ENCODE measurements at places on chromosomes 6 and 20.
A peak's percentile ranks its signal among the peaks of the same experiment; 100 is the strongest.

GRCh38 chr6:116351101-116351500 is 19.6 kb upstream of the DSE start:
- no peak for DNase-seq

DNA sequence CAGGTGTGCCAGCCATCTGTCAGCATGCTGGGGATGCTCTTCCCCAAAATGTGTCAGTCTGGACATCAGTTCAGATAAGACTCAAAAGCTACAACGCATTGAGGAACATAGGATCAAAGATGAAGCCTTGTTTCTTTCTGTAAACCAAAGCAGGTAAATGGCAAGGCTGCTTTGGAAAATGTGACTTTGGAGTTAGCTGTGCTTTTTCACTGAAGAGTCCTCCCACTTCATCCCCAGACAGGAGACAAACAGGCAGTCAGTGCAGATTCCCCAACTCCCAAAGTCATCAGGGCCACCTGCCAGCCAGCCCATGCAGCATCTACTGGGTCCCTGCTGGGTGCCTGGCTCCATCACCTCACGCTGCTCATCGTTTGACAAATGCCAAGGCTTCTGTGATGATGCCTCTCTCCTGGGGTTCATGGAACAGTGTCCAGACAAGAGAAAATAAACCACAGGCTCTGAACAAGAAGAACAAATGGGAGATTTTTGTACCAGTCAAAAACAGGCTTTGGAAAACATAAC is 205.0 kb upstream of the BTBD3 start:
- no peak for DNase-seq

DNA sequence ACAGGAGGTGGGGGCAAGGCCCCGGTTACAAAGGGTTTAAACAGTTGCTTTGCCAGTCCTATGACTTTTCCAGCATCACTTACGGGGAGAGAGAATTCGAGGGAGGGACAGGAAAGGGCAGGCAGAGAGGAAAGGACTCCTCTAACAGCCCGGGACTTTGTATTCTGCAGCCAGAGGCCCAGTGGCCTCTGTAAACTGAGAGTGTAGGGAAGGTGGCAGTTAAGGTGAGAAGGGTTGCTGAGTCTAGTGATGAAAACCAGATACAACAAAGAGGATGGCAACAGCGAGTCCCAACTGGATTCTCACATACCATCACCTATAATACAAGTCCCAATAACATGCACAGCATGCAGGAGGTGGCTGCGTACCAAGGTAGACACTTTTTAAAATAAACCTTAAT is 13.5 kb downstream of the PLAGL2 start:
- no peak for DNase-seq

- DNase-seq, result no peak
These were observed 33.8 kb upstream of the MRPS10 start for GRCh38 chr6:42251500-42251899.

DNA sequence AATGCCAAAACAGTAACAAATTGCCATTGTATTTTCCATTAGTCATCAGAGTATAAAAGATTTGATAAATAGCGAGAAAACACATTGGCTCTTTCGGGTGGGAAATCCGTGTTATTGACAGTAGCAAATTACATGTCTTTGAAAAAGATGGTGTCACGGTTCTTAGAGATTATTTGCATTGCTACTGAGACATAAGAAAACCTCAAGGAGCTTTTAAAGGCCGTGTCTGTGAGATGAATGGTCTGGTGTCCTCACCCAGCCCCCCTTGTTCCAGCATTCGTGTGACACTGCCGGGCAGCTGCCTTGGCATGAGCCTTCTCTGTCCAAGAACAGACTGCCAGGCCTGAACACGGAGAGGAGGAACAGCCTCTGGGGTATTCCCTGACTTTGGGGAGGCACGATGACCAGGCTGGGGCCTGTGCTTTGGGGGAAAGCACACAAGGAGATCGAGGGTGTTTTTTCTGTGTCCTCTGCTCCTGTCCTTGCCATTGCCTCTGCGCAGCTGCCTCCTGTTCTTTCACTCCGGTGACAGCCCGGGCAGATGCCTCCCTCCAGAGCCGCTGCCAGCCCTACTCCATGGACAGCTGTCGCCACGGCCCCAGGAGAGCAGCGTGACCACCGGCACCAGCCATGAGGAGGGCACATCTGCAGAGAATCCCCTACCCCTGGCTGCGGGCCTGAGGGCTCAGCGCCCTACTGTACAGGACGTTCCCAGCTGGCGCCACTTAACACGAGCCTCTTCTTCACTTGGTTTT is 167.7 kb upstream of the CDYL start:
- DNase-seq, result no peak

DNA sequence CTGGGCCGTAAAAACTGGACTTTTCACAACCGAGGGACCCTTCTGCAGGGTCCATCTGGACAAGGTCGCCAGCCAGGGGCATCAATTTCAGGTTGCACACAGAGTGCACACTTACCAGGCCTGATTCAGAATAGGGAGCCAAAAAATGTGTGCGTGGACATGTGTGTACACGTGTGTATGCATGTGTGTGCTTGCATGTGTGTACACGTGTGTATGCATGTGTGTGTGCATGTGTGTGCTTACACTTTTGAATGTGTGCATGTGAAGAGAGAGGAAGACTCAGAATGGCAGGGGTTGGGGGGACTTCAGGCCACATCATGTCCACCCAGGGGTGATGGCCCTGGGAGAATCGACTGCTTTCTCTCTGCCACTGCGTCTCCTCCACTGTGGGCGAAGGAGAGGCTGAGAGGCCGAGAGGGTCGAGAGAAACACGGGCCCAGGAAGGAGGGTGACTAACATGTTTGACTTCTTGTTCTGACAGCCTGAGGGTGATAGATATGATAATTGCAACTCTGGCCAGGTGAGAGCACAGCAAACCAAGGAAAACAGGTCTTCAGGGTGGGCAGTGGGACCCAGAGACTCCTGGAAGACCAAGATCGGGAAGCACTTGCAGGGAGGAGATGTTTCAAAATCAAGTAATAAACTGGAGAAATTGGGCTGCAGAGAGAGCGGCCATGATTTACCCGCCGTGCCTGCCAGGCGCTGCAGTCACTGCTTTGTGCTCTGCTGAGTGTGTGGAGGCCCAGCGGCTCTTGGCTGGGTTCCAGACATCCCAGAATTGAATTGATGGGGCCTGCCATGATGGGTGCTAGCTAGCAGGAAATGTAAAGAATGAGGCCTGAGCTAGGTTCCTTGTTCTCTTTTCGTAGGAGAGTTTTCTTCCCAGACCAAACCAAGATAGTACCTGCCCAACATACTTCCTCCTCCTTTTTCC is 310.8 kb downstream of the QKI start:
- no peak for DNase-seq

- DNase-seq, result no peak
These were observed 36.4 kb upstream of the SAMD3 start for GRCh38 chr6:130259140-130259539.

DNA sequence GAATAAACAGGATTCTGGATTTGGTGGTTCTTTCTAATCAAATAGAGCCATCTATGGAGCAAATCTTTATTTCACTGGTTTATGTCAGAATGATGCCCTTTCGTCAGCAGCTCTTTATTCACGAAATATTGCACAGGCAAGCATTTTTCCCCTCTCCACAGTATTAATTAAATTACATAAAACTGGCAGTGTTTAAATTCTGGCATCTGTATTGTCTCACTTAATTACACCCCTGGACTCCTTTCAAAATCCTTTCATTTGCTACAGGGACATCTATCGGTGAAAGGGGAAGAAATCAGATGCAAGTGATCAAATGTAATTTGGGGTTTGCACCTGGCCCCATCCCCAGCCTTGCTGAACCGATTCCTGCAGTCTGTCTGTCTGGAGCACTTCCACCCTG is 801.9 kb downstream of the QKI start:
- no peak for DNase-seq

DNA sequence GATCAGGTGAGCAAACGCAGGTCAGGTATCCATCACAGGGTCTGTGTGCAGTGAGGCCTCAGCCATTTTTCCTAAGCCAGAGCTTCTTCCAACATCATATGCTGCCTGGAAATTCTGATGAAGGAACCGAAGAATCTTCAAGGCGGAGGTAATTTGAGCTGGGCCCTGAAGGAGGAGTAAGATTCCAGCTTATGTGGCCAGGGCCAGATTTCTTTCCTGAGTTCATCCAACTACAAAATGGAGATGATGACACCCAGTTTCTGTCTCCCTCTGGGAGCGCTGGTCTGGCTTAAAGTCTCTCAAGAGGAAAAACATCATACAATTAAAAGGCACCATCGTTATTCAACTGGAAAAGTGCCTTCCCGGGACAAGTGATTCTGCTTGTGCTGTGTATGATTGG is 6.9 kb upstream of the MANBAL start:
- DNase-seq, result peak; percentile 89

- no peak for DNase-seq
These were observed 485.8 kb upstream of the SOX4 start for GRCh38 chr6:21107796-21108195.

- no peak for DNase-seq
These were observed 27.8 kb downstream of the STAU1 start for GRCh38 chr20:49160057-49160929.

DNA sequence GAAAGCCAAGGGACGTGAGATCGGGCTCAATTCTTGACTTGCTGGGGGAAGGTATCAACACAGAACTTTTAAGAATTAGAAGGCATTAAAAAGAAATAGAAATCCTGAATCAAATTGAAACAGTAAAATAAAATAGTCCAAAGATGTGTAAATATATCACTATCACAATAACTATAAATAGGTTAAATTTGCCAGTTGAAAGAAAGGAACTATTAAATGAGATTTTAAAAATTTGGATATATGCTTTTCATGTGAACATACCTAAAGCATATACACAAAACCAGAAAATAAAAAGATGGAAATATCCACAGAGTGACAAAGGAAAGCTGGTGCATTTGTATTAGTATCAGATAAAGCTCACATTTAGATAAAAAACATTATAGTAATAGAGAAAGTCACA is 152.4 kb upstream of the ESR1 start:
- DNase-seq, result no peak

DNA sequence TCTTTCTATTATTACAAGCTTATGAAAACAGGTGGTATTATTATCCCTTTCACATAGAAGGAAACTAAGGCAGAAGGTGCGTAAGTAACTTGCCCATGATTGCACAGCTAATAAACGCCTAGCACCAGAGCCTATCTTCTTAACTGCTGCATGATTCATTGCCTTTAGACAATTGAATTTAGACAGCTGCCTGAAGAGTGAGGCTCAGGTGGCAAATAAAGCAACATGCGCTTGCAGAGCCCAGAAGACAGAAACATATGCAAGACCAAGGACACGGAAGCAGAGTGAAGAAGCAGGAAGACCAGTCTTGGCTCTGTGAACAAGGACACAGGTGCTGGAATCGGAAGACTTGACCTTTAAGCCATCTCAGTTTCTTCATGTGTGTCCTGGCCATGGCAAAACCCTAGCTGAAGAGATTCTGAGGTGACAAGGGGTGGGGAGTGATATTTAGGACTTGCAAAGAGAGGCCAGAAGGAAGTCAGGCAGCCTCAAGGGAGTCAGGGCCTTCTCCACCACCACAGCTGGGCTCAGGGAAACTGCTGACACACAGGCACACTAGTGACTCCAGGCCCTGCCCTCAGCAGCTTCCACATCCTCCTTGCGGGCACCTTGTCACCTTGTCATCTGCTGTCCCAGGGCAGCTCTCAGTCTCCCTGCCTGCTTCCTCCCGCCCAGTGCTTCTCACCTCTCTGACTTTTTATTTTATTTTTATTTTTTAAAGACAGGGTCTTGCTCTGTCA is 91.7 kb upstream of the SLC22A16 start:
- DNase-seq, result no peak

DNA sequence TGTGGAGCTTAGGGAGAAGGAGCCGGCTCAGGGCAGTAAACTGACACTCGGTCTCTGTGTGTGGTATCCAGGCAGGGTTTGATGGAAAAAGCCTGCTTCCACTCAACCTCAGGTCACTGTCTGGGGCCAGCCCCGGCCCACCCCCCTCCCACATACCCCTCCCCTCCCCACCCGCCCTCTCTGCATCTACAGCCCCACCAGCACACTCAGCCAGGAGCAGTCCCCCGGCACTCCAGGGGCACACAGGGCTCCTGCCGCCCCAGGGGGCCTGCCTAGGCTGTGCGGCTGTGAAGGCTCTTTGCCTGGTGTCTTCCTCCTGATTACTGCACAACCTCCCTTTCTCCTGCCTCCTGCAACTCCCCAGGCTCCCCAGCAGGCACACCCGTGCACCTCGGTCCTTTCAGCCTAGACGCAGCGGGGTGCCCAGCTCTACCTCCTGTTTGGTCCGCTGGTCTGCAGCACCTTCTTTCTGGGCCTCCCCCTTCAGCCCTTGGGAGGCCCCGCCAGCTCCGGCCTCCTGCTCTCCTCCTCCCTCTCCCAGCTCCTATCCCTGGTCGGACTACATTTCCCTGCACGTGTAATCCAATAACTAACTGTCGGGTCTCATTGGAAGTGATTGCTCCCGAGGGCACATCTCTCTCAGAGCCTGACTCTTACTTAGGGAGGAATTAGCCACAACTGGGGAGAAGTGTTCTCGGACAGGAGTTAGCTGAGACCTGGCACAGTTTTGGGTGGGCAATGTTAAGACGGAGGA is 1.3 kb upstream of the FOXF2 start:
- peak; percentile 59 for DNase-seq

DNA sequence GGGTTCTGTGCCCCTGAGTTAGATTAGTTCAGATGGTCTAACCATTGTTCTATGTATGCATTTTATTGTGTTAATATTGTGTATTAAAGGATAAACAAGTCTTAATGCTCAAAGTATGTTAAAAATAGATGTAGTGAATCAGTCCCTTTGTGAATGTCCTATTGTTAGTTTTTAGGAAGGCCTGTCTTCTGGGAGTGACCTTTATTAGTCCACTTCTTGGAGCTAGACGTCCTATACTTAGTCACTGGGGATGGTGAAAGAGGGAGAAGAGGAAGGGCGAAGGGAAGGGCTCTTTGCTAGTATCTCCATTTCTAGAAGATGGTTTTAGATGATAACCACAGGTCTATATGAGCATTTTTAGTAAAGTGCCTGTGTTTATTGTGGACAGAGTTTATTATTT is 12.3 kb upstream of the HMGN4 start:
- DNase-seq, result no peak

- no peak for DNase-seq
These were observed 63.0 kb downstream of the MYB start for GRCh38 chr6:135243871-135244796.

DNA sequence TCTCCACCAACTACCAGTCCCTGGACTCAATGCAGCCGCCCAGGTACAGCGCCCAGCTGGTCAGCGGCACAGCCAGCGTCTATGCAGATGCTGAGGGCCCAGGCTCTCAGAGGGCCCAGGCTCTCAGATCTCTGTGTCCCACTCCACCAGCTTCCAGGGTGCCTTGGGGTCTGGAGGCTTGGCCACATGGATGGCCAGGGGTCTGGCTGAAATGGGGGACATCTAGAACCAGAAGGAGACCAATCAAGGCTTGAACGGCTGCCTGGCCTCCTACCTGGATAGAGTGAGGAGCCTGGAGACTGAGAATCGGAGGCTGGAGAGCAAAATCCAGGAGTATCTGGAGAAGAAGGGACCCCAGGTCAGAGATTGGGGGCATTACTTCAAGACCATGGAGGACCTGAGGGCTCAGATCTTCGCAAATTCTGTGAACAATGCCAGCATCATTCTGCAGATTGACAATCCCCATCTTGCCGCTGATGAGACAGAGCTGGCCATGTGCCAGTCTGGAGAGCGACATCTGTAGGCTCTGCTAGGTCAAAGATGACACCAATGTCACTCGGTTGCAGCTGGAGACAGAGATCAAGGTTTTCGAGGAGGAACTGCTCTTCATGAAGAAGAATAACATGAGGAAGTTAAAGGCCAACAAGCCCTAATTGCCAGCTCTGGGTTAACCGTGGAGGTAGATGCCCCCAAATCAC is 44.1 kb upstream of the GRM4 start:
- DNase-seq, result no peak
